ENCODE measurements at places on chromosomes 2 and 18.
A peak's percentile ranks its signal among the peaks of the same experiment; 100 is the strongest.

DNA sequence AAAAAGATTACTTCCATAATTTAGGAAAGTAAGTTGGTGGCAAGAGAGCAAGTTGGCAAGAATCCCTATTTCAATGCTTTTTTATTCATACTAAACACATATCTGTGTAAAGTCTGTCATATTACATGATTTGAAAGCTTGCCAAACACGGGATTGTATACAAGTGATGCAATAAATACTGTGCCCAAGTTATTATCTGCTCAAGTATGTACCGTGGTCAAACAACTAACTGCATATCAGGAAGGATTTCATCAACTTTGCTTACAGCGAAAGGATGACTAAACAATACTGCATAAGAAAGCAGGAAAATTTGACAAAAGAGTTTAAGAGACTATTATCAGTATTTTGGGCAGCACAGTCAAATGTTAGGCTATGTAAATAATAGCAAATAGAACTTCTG lies 69.6 kb upstream of the SCN1A start:
- DNase-seq = no peak

- DNase-seq = no peak
Observed at GRCh38 chr18:23994361-23994902, 20.1 kb upstream of the TTC39C start.

GRCh38 chr18:59818769-59819168 lies 81.0 kb upstream of the PMAIP1 start:
- DNase-seq = no peak

DNA sequence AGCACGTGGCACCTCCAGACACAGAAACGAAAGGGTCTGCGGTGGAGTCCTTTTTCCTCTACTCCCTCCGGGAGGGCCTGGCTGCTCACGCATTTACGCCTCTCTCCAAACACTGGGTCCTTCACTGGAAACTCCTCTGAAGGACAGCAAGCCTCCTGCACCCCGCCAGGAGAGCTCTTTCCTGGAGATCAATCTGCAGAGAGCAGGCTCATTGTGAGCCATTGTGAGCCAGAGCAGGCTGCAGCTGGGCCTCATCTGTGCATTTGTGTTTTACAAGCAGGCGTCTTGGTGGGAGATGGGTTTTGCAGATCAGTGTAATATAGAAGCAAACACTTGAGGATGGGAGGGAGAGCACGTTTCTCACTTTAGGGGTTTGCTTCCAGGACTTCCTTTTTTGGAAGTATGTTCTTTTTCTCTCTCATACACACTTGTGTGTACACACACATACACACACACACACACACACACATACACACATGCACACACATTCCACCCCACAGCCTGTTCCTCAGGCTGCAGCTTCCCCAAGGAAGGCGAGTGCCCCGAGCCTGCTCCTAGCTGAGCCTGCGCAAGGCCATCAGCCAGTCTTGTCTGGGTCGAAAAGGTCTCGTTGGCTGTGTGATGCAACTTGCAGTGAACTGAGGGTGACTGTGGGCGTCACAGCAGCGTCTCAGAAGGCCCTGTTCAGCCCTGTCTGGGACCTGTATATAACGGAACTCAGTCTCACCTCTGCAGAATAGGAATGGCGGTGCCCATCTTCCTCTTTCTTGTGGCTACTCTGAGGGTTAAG lies 163.5 kb downstream of the GLI2 start:
- no peak for DNase-seq

- DNase-seq = no peak
Observed at GRCh38 chr2:234500394-234501006, 3.6 kb upstream of the ARL4C start.

GRCh38 chr2:202679980-202680379 lies 45.2 kb downstream of the FAM117B start:
- DNase-seq = no peak

DNA sequence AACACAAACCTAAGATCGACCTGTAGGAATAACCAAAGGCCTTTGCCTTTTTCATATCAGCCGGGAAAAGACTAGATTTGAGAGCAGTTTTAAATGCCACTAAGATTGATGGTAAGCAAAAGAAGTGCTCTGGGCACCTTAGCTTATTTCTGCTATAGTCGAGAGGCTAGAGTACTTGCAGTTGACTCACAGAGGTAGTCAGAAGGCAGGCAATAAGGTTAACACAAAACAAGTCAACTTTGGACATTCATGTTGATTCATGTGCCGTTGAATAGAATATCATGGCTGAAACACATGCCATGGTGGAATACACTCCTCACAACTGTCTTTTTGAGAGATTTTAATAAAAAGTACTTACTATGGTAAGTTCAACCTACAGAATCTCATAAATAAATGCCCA lies 507.6 kb downstream of the ZEB2 start:
- no peak for DNase-seq

DNA sequence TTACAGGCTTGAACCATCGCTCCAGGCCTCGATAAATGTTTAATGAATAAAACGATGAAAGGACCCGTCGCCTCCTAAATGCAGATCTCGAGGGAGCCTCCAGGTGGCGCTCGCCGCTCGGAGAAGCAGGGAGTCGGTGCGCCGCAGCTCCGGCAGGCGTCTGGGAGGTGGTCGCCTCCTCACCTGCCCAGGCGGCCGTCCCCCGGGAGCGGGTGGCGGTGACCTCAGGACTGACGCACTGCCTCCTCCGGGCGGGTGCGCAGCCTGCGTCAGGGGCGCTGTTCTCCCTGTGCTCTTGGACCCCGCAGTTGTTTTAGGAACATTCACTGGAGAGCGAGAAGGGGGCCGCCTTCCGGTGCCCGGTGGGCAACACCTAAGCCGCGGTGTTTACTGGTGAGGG lies 38.6 kb upstream of the POLE4 start:
- peak; percentile 95 for DNase-seq

DNA sequence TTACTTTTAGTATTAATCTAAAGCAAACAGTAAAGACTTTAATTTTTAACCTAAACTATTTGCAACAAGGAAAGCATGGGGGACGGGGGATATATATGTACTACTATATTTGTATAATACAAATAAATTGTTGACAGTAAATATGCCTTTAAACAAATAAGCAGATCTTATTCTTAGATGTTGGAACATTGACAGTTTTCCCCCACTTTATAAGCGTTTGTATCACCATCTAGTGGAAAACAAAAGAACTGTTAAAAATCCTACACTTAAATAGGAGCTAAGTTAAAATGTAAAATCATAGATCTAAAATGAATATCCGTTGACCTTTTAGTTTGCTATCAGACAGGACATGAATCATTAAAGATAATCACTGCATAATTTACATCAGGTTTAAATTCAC lies 50.0 kb downstream of the RBBP8 start:
- no peak for DNase-seq

DNA sequence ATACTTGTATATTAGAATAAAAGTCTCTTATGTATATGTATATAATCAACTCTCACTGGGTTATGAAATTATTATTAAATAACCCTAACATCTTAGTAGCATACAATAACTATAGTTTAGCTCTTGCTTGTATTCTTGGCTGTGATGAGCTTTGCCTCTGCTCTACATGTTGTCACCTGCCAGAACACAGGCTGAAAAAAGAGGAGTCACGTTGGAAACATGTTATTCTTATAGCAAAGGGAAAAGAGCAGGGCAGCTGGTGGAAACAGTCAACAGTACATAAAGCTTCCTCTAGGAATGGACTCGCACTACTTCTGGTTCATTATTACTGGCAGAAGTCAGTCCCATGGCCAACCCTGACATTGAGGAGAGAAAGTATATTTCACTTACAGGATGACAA lies 362.0 kb upstream of the KYNU start:
- DNase-seq = no peak

- DNase-seq = peak; percentile 3
Observed at GRCh38 chr2:185215497-185215896, 523.1 kb upstream of the FSIP2 start.

DNA sequence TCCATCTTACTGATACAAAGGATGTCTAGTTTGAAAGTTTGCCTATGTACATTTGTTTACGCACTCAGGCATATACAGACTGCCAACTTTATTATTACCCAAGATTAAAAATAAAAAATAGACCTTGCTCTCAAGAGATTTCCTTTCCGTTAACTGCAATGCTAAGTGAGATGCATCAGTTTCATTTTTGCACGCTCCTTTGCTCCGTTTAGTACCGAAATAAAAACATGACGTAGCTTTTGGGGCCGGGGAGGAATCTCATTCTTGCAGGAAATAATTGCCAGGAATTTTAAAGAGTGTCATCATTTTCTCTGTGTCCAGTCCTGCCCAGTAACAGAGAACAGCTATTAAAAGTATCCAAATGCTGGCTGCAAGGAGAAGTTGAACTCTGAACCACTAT lies 169.5 kb downstream of the SLC8A1 start:
- DNase-seq = no peak

GRCh38 chr18:56330366-56331110 lies 307.9 kb downstream of the TXNL1 start:
- no peak for DNase-seq

GRCh38 chr2:103174711-103175110 lies 412.9 kb downstream of the TMEM182 start:
- no peak for DNase-seq

DNA sequence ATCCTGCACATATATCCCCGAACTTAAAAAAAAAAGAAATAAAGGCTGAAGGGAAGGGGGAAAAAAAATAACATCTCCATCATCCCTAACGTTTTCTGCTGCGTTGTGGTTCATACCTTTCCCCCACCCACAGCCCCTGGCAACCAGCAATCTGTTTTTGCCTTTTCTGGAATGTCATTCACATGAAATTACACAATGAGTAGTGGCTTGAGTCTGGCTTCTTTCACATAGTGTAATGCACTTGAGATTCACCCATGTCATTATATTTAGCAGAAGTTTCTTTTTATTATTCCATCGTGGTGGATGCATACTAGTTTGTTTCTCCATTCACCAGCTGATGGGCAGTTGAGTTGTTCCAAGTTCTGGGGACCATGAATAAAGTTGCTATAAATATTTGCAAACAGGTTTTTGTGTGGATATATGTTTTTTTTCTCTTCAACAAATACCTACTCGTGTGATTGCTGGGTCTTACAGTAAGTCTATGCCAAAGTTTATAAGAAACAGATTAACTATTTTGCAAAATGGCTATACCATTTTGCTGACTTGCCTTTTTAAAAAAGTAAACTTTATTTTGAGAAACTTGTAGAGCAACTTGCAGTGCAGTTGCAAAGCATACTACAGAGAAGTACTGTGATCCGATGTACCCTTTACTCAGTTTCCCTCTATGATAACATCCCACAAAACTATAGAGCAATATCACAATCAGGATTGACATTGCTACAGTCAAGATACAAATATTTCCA lies 322.5 kb downstream of the LPIN1 start:
- no peak for DNase-seq

- DNase-seq = no peak
Observed at GRCh38 chr2:18110222-18110621, 231.8 kb downstream of the KCNS3 start.

DNA sequence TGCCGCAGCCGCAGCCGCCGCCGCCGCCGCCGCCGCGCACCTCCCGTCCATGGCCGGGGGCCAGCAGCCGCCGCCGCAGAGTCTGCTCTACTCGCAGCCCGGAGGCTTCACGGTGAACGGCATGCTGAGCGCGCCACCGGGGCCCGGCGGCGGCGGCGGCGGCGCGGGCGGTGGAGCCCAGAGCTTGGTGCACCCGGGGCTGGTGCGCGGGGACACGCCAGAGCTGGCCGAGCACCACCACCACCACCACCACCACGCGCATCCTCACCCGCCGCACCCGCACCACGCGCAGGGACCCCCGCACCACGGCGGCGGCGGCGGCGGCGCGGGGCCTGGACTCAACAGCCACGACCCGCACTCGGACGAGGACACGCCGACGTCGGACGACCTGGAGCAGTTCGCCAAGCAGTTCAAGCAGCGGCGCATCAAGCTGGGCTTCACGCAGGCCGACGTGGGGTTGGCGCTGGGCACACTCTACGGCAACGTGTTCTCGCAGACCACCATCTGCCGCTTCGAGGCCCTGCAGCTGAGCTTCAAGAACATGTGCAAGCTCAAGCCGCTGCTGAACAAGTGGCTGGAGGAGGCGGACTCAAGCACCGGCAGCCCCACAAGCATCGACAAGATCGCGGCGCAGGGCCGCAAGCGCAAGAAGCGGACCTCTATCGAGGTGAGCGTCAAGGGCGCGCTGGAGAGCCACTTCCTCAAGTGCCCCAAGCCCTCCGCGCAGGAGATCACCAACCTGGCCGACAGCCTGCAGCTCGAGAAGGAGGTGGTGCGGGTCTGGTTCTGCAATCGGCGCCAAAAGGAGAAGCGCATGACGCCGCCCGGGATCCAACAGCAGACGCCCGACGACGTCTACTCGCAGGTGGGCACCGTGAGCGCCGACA lies 2.4 kb downstream of the POU3F3 start:
- peak; percentile 76 for DNase-seq

DNA sequence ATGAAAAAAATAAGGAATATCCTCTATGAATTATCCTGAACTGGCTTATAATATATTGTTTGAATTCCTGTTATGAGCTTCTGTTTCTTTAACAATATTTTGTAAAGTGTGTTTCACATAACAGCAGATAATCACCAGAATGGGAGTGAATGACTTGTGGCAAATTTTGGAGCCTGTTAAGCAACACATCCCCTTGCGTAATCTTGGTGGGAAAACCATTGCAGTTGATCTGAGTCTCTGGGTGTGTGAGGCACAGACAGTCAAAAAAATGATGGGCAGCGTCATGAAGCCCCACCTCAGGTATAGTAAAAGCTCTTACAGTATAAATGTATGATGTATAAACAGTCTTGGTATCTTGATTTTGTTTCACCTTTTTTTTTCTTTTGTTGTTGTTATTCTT lies 5.9 kb downstream of the GEN1 start:
- no peak for DNase-seq

DNA sequence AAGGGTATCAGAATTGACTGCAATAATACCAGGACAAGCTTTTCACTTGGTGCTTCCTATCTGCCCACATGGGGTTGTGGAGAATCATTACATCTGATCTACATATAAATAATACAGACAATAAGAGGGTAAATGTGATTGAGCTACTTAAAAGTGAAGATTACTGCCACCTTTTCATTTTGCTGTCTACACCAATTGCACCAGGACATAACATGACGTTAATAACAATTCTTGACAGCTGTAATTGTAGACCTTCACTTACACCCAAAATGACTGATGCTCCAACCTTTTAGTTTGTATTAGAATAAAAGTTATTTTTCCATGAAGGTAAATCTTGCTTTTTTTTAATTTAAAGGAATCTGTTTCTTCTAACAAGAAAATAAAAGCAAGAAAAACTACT lies 36.5 kb upstream of the TTN start:
- DNase-seq = no peak

- no peak for DNase-seq
Observed at GRCh38 chr2:24225499-24226242, 50.8 kb downstream of the FAM228A start.

- no peak for DNase-seq
Observed at GRCh38 chr2:220006152-220006621, 378.8 kb downstream of the SLC4A3 start.

DNA sequence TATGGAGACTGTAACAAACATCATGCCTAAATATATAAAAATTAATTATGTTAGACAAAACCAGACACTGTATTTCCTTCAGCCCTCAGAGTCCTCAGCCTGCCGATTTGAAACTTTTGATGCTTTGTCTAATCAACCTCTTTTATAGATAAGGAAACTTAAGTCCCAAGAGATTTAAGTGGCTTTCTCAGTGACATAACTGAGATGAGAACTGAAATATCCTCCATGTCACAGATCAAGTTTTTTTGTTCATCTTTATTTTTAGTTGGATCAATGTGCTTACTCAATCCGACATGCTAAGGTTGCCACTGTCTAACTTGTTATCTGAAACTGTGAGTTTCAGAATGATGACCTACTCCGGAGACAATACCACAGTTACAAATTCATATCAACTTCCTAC lies 72.3 kb downstream of the BARD1 start:
- DNase-seq = no peak

Measured in H1 (cell line).